ENCODE measurements at places on chromosomes 7 and 10. TPM values are rescaled to one million over a fixed set of nuclear protein-coding genes. Genes with fewer than 3 reads are reported as not detected.

DNA sequence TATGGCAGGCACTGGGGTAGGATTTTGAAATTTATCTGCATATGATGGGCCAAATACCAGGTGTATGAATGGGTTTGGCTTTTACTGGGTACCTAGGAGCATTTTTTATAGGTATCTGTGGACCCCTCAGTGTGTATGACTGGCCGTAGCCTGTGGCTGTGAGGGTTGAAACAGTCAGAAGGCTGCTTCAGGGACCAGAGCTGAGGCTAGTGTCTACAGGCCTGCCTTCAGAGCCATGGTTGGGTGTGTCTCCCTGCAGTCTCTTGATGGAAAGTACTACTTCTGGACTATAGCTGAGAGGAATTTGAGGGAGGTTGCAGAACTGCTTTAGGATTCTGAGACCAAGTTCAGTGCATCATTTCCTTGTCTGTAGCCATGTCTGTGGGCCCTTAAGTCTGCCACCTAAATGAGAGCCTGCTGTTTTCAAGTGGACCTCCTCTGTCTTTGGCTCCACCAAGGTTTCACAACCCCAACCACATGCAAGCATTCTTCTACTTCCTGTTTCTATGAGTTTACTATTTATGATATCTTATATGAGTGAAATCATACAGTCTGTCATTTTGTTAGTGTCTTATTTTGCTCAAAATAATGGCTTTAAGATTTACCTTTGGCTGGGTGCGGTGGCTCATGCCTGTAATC is 19.9 kb upstream of the ZNF138 start:
- no peak for DNase-seq

The CROT gene
- 23.6 TPM for total RNA-seq

GRCh38 chr10:91935886-91936285 is 12.3 kb downstream of the BTAF1 start:
- DNase-seq: no peak

DNA sequence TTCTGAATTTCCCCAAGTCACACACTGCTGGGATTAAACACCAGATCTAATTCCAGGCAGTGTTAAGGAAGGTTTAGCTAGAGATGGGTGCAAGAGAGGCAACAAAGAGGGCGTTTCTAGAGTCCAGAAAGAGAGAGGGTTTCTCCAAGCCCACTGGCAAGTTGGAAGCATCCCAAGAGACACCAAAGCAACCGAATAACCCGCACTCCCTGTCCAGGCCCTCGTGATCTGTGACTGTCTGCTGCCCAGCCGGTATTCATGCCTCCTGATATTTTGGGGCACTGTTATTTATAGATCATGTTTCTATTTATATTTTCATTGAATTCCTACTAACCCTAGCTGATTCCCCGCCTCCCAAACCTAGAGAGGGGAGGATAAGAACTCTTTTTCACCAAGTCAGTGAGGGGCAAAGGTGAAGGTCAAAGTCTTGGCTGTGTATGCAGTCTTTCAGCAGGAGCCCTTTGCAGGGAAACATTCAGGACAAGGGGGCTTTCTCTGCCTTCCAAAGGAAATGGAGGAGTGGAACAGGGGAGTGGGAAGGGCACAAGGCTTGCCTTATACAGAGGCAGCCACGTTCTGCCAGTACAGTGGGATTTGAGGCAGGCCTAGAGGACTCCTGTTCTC is 103.6 kb downstream of the SH3PXD2A start:
- DNase-seq: no peak

DNA sequence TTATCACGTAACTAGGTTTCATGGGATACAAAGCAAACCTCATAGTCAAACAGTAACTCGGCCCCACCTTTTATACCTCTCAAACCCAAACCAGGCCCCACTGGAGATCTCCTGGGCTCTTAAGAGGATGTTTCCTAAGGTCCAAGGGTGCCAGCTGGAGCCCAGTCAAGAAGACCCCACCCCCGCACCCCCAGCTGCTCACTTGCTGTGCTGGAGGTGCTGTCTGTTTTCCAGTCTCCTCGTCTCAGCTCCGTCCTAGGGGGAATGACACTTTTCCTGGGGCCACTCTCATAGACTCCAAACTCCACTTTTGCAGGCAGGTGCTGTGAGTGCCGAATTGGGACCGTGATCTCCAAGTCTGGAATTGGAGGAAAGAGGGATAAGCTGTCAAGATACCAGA is 22.7 kb upstream of the TM9SF3 start:
- DNase-seq: no peak

The PPP1R3C gene
- 1.5 TPM for total RNA-seq

DNA sequence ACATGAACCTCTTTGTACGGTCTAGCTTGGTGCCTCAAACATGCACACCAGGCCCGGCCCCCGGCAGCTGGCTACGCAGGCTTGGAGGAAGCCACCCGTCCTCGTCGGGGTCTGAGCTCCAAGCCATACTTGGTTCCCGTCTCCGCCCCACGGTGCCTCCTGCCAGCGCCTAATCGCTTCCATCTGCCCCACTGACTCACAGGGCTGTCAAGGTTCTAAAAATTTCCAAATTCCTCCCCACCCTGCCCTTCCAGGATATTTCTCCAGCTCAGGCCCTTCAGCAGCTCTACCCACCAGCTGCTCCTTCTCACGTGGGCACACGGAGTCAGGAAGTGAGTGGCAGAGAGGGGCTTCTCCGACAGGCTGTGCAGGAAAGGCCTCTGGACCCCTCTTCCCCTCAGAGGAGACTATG is 38.8 kb downstream of the TMEM270 start:
- DNase-seq: peak; percentile 74

The BMPER gene
- 1.3 TPM for total RNA-seq

- no peak for DNase-seq
These were observed 37.4 kb downstream of the HSPA12A start for GRCh38 chr10:116704926-116705325.

- DNase-seq: no peak
These were observed 28.6 kb downstream of the PIK3AP1 start for GRCh38 chr10:96691761-96692160.

The SLC26A5 gene
- total RNA-seq: 0.19 TPM

- no peak for DNase-seq
These were observed 36.2 kb downstream of the FKBP6 start for GRCh38 chr7:73364006-73364728.

GRCh38 chr10:6072215-6072934 is 10.2 kb upstream of the IL2RA start:
- DNase-seq: no peak

The NRCAM gene
- 1.0 TPM for total RNA-seq

- peak; percentile 86 for DNase-seq
These were observed 155.0 kb downstream of the PTPRN2 start for GRCh38 chr7:158432369-158433341.

- DNase-seq: no peak
These were observed 59.9 kb downstream of the ADARB2 start for GRCh38 chr10:1677307-1677939.

DNA sequence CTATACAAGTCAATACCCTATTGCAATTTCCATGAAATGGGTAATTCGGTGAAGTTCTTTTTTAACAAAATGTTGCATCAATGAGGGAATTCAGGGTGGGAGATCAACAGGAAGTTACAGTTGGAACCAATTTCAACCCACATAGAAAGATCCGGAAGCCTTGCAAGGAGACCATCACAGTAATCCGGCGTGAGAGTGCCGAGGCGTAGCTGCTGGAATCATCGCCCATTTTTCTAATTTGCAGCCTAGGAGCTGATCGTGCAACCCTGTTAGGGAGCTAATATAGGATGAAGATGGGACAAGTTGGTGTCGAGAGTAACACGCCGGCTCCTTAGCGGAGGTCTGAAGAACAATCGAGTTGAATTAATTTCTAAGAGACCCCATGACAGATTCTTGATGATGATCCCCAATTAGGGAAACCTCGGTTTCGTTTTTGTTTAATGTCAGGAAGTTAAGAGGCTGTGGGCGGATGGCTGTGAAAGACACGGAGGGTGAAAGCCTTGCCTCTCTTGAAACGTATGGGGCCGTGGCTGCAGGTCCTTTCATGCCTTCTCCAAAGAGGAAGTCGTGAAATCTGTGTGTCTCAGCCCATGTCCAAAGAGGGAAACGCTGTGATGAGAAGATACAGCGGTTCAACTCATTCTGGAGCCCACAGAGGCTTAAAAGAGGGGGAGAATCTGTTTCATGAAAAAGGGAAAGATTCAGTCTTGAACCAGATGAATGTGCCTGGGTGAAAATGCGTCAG is 51.2 kb upstream of the CARD11 start:
- DNase-seq: no peak

GRCh38 chr10:44958196-44958897 is 1.3 kb upstream of the RASSF4 start:
- DNase-seq: no peak

- no peak for DNase-seq
These were observed 98.9 kb downstream of the SVIL start for GRCh38 chr10:29535778-29536453.

GRCh38 chr10:102334101-102334500 is 61.4 kb upstream of the NFKB2 start:
- DNase-seq: no peak

All from mucosa of descending colon (tissue), 3 donors.